ENCODE measurements at places on chromosomes 12 and 14. TPM values are rescaled to one million over a fixed set of nuclear protein-coding genes. Genes with fewer than 3 reads are reported as not detected.

Gene TSPAN9
- total RNA-seq = 14.4 TPM

Gene NAA30
- total RNA-seq = 30.0 TPM

Gene ANO2
- not detected for total RNA-seq

Gene PRB3
- not detected for total RNA-seq

Gene DEPDC4
- total RNA-seq = 0.13 TPM

Gene LPCAT3
- 11.8 TPM for total RNA-seq

Gene TSHR
- not detected for total RNA-seq
